ENCODE measurements at places on chromosomes 2 and 18. TPM values are rescaled to one million over a fixed set of nuclear protein-coding genes. Genes with fewer than 3 reads are reported as not detected.
A peak's percentile ranks its signal among the peaks of the same experiment; 100 is the strongest.

DNA sequence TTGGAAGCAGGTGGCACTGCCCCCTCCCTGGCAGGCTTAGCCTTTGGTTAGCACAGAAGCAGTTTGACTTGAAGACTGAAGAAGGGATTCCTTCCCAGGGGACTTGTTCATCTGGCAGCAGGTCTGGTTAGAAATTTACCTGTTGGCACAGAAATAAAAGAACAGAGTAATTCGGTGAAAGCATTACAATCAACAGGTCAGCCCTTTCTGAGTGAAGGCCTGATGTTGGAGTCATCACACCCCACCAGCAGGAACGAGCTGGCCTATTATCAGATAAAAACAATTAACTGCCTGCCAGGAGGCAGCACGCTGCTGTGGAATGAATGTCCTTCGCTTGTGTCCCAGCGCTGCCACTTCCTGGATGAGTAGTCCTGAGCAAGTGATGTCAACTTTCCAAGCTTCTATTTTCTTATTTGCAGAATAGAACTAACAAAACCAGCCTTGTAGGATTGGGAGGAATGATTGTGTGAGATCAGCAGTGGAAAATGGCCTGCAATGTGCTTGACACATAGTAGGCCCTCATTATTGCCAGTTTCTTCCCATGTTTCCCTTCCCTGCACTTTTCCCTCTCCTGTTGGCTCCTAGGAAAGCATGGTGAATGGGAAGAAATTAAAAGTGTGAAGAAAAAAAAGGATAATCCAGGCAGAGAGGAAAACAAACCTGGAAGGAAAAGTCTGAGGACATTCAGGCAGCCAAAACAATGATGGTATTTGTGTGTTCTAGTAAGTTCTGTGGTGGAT, 29.0 kb downstream of the LGALSL start:
- H3K27me3 ChIP-seq = no peaks in the 10 kb centered on the region
- H3K27ac ChIP-seq = no peak overlapping the region
- no peak overlapping the region for H3K4me3 ChIP-seq
- no peaks in the 10 kb centered on the region for H3K36me3 ChIP-seq

Gene SULT1C4
- not detected for total RNA-seq

Gene NMUR1
- total RNA-seq = not detected

DNA sequence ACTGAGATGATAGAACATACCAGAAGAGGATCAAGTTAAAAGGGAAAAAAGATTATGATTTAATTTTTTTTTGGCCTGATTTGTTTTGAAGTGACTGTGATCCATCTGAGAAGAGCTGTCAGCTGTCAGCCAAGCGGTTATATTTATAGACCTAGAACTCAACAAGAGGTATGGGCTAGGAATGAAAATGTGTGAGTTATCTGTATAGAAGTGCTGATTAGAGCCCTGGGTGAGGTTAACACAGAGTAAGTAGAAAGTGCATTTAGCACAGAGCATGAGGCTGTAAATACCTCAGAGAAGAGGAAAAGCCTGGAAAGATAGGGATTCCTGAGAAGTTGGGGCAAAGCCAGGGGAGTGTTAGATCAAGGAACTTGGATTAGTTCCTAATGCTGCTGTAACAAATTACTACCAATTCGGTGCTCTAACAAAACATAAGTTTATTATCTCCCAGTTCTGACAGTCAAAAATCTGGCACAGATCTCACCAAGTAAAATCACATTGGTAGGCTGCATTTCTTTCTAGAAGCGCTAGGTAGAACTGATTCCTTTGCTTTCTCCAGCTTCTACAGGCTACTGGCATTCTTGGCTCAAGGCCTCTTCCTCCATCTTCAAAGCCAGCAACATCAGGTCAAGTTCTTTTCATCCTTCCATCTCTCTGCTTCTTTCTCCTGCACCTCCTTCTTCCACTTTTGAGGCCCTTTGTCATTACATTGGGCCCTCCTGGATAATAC, 197.4 kb upstream of the SPHKAP start:
- no peak for DNase-seq
- no peak overlapping the region for H3K27ac ChIP-seq

DNA sequence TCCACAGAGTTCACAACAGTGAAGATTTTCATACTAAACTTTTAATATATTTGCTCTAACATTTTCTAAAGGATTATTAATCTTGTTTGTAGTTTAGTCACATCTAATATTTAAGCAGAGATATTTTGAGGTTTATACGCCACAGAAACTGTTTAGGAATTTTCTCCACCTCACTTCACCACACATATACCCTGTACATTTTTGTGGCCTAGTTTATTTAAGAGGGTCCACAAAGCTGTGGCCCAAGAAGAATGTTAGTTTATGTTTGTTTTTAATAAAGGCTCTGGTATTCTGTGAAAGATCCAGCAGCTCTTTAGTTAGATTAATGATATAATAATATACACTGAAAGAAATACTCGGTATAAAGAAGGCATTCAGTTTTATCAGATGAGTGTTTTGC, 132.7 kb upstream of the TTC27 start:
- no peaks in the 10 kb centered on the region for H3K27me3 ChIP-seq
- no peaks in the 10 kb centered on the region for H3K4me1 ChIP-seq
- H3K27ac ChIP-seq = no peak overlapping the region
- no peak overlapping the region for H3K4me3 ChIP-seq
- peaks cover 19% of the 10 kb centered on the region for H3K36me3 ChIP-seq
- DNase-seq = no peak

DNA sequence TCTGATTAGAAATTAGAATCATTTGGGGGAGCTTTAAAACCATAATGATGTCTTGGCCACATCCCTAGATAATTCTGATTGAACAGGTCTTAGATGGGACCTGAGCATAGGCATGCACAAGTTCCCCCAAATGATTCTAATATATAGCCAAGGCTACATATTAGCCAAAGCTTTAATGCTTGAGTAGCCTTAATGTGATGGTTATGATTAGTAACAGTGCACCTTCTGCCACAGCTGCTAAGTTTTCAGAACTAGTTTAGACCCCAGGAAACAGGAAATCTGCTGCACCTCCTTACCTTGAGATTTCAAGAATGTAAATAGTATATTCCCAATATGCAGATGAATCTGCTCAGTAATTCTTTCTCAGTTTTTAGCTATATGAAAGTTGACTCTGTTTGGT, 119.8 kb downstream of the PTPN4 start:
- no peak overlapping the region for H3K27ac ChIP-seq
- DNase-seq = no peak
- no peaks in the 10 kb centered on the region for H3K4me1 ChIP-seq
- no peak overlapping the region for H3K4me3 ChIP-seq
- no peaks in the 10 kb centered on the region for H3K27me3 ChIP-seq

Gene FAP
- 0.88 TPM for total RNA-seq

DNA sequence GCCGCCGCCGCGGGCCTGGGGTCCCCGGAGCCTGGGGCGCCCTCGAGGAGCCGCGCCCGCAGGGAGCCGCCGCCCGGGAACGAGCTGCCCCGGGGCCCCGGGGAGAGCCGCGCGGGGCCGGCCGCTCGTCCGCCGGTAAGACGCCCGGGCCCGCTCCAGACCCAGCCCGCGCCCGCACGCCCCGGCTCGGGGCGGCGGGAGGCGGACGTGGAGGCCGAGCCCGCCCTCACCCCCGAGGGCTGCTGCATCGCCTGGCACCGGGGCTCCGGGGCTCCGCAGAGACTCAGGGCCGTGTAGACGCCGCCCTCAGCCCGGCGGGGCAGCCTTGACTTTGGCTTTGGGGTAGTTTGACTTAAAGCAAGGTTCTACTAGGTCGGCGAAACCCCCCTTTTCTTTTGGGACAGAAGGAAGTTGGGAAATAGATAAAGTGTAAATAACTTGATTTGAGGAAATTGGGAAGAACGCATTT, 335 bp downstream of the ERFE start:
- H3K4me3 ChIP-seq = peak overlapping the region; percentile 48
- no peak overlapping the region for H3K27ac ChIP-seq
- no peaks in the 10 kb centered on the region for H3K36me3 ChIP-seq
- no peaks in the 10 kb centered on the region for H3K4me1 ChIP-seq
- peaks cover 6% of the 10 kb centered on the region for H3K27me3 ChIP-seq

Gene STPG4
- total RNA-seq = 0.75 TPM

Gene PLCL1
- not detected for total RNA-seq

GRCh38 chr18:79955302-79956075, 4.0 kb upstream of the SLC66A2 start:
- no peak overlapping the region for H3K4me3 ChIP-seq
- no peak for DNase-seq
- H3K27ac ChIP-seq = no peak overlapping the region
- H3K4me1 ChIP-seq = peaks cover 4% of the 10 kb centered on the region

Gene NT5C1B
- not detected for total RNA-seq

DNA sequence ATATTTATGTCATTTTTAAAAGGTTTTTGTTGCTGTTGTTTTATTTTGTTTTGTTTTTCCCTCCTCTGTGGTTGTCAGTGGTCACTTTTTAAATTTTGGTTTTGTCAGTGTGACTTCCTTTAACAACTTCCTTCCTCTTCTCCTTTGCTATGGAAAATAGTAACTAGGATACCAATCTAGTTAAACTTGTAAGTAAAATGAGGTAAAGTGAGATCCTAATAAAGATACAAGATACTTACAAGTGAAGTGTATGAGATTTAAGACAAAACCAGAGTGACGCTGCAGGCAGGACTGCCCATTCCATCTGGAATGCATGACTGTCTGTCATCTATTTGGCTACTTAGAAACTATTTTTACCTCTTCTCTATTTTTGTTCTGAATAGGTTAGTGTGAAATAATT, 30.6 kb upstream of the CREB1 start:
- DNase-seq = peak; percentile 57
- no peak overlapping the region for H3K27ac ChIP-seq
- H3K36me3 ChIP-seq = no peaks in the 10 kb centered on the region
- H3K4me1 ChIP-seq = peaks cover 18% of the 10 kb centered on the region

Gene SPATS2L
- total RNA-seq = 10.0 TPM

GRCh38 chr2:68135448-68136320, 22.0 kb upstream of the PNO1 start:
- H3K4me1 ChIP-seq = no peaks in the 10 kb centered on the region
- peaks cover 7% of the 10 kb centered on the region for H3K36me3 ChIP-seq
- no peak for DNase-seq
- H3K4me3 ChIP-seq = no peak overlapping the region
- no peak overlapping the region for H3K27ac ChIP-seq

DNA sequence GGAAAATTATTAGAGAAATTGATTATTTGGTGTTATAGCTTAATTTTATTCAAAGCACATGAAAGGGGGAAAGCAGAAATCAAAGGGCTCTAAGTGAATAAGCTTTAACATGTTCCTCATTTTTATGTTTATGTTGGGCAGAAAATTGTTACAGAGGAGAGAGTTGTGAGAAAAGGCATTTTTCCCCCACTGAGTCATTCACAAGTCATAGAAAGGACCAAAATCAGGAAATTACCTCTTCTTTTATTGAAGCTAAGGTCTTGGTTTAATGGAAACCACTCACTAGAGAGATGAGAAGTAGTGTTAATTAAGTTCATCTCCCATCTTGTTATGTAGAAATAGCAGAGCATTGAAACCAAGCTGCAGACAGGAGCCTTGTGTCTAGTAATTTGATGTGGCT, 175.3 kb upstream of the THUMPD2 start:
- no peak overlapping the region for H3K27ac ChIP-seq
- H3K4me1 ChIP-seq = no peaks in the 10 kb centered on the region
- no peak for DNase-seq
- H3K36me3 ChIP-seq = no peaks in the 10 kb centered on the region
- peaks cover 27% of the 10 kb centered on the region for H3K27me3 ChIP-seq

- no peak for DNase-seq
- peaks cover 7% of the 10 kb centered on the region for H3K4me1 ChIP-seq
Observed at GRCh38 chr2:25620711-25621110, 52.7 kb downstream of the DTNB start.

DNA sequence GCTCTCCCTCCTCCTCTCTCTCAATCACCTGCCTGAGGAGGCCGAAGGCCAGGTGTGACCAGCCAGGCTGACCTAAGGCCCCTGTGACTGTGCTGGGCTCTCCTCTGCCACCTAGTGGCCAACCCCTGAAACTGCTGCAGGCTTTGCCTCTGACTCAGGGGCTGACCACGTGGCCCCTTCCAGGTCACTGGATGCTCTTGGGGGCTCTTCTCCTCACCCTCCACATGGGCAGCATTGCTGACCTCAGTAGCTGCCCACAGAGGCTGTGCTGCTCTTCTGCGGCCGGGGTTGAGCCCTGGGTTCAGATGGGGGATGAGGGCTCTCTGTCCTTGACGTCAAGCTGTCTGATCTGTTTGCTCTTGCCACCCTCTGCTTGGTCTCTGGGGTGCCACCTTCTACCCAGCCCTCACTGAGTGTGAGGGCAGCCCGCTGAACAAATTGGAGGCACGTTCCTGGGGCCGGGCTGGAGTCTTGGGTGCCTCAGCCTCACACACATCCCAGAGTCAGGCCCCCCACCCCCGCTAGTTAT, 122.7 kb downstream of the TWIST2 start:
- peak; percentile 33 for DNase-seq
- H3K36me3 ChIP-seq = no peaks in the 10 kb centered on the region
- no peak overlapping the region for H3K4me3 ChIP-seq
- H3K4me1 ChIP-seq = no peaks in the 10 kb centered on the region

Gene PKDCC
- 77.5 TPM for total RNA-seq

DNA sequence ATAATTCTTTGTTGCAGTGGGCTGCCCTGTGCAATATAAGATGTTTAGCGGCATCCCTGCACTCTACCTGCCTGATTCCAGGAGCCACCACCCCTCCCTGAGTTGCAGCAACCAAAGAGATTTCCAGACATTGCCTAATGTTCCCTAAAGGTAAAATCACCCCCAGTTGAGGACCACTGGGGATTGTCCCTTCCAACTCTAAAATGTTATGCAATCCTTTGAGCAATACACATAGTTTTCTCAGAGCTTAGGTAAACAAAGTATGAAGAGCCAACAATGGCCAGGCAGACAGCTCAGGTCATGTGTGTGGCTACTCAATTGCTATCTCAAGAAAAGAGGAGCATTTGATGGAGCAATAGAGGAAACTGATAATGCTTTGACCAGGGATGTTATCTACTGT, 87.0 kb downstream of the XDH start:
- H3K4me3 ChIP-seq = no peak overlapping the region
- H3K36me3 ChIP-seq = no peaks in the 10 kb centered on the region
- no peak for DNase-seq
- H3K27me3 ChIP-seq = no peaks in the 10 kb centered on the region

DNA sequence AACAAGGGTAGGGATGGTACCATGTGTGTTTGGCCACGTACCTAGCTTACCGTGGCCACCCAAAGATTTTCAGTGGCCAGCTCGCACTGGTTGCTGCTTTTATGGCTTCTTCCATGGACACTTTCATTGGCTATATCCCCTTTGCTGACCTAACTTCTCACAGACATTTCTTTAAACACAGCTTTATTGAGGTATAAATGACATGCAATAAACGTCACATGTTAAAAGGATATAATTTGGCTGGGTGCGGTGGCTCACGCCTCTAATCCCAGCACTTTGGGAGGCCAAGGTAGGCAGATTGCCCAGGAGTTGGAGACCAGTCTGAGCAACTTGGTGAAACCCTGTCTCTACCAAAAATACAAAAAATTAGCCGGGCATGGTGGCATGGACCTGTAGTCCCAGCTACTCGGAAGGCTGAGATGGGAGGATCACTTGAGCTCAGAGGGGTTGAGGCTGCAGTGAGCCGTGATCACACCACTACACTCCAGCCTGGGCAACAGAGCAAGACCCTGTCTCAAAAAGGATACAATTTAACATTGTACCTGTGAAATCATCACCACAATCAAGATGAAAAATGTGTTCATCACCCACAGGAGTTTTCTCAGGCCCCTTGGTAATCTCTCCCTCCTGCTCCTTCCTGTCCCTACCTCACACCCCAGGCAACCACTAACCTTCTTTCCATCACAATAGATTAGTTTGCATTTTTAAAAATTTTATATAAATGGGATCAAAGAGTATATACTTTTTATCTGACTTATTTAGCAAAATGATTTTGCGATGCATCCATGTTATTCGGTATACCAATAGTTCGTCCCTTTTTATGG, 127.8 kb upstream of the PPP1CB start:
- no peak overlapping the region for H3K4me3 ChIP-seq
- H3K4me1 ChIP-seq = peaks cover 20% of the 10 kb centered on the region
- H3K27ac ChIP-seq = no peak overlapping the region

Gene CNGA3
- total RNA-seq = not detected

Gene COL6A3
- total RNA-seq = 0.86 TPM
